Islet precursor cell (in vitro differentiated cells): ENCODE measurements at places on chromosomes 5 and 9.

GRCh38 chr5:60668686-60669304 lies 31.2 kb downstream of the DEPDC1B start:
- DNase-seq = no peak

GRCh38 chr9:75001719-75002421 lies 26.2 kb downstream of the CARNMT1 start:
- DNase-seq = no peak

DNA sequence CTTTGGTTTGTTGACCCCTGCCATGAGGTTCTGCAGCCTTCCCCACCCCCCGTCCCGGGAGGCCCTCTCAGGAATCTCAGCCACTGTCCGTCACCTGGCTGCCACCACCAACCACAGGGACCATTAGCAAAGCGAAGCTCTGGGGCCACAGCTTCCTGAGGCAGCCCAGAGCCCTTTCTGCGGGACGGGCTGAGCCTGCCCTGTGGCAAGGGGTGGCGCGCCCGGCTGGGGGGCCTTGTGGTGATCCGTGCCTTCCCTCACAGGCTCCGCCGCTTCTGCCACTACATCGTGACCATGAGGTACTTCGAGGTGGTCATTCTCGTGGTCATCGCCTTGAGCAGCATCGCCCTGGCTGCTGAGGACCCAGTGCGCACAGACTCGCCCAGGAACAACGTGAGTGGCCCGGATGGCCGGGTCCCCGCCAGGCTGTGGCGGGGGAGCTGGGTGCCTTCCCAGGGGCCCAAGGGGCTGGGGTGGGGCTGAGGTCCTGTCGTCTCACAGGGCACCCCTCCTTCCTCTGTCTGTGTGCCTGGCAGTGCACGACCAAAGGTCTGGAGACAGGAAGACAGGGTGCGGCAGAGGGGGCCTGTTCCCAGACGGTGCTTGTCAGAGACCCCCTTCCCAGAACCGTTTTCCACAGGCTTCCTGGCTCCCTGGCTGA lies 169.2 kb downstream of the CACNA1B start:
- DNase-seq = peak; percentile 51

DNA sequence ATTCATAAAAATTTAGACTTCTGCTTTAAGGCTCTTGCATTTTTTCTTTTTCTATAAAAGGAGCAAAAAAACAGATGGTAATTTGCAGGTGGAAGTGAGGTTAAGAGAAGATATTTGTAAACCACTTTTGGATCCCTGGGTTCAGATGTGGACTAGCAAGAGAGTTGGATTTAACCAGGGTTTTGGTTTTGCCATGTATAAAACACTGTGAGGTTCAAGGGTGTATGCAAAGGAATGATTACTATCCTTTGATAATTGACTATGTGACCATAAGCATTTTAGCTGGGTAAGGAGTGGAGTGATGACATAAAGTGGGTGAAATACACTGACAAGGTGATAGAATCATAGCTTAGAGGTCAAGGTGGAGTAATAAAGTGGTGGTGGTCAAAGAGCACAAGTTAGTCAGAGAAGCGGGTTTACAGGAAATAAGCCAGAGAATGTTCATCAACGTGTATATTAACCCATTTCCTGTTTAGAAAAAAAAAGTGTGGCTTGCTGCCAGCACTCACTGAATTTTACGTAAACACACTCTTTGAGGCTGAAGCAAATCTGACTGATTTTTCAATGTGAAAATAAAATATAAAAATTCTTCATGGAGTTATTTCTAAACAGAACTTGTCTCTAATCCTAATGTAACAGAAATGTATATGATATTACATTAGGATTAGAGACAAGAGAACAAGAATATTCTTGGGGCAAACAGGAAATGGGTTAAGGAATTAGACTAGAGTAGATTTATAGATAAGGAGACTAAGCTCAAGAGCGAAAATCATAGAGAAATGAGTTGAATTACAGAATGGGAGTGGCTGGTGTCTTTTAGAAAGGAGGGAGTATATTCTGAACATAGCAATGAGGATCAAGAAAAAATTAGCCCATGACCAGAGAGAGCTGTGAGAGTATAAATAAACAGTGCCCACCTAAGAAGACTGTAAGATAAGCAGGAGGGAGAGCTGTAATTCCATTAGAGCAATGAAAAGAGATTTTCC lies 74.5 kb downstream of the CDKN2A start:
- no peak for DNase-seq

GRCh38 chr9:112582371-112583262 lies 96.0 kb downstream of the KIAA1958 start:
- DNase-seq = no peak

- DNase-seq = no peak
Measured at GRCh38 chr5:14713476-14714390, 49.2 kb downstream of the OTULIN start.

GRCh38 chr5:24167806-24168205 lies 477.0 kb downstream of the CDH10 start:
- no peak for DNase-seq

- DNase-seq = no peak
Measured at GRCh38 chr5:178375348-178375747, 142.7 kb upstream of the PHYKPL start.

DNA sequence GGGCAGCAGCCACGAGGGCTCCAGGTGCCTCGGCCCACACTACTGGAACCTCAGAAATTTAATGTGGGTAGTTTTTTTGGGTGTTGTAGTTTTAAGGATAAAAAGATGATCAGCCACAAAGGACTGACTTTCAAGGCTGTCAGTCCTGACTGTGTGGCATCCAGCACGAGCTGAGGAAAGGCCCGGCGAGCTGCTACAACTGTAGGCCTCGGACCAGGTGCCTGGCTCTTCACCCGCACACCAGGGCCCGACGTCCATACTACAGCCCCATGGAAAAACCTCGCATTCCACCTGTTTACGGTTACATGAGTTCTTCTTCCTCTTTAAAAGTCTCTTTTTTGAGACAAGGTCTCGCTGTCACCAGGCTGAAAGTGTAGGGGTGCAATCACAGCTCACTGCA lies 2.6 kb downstream of the CLPTM1L start:
- no peak for DNase-seq

GRCh38 chr5:132677191-132677590 lies 3.4 kb downstream of the IL4 start:
- DNase-seq = peak; percentile 98

DNA sequence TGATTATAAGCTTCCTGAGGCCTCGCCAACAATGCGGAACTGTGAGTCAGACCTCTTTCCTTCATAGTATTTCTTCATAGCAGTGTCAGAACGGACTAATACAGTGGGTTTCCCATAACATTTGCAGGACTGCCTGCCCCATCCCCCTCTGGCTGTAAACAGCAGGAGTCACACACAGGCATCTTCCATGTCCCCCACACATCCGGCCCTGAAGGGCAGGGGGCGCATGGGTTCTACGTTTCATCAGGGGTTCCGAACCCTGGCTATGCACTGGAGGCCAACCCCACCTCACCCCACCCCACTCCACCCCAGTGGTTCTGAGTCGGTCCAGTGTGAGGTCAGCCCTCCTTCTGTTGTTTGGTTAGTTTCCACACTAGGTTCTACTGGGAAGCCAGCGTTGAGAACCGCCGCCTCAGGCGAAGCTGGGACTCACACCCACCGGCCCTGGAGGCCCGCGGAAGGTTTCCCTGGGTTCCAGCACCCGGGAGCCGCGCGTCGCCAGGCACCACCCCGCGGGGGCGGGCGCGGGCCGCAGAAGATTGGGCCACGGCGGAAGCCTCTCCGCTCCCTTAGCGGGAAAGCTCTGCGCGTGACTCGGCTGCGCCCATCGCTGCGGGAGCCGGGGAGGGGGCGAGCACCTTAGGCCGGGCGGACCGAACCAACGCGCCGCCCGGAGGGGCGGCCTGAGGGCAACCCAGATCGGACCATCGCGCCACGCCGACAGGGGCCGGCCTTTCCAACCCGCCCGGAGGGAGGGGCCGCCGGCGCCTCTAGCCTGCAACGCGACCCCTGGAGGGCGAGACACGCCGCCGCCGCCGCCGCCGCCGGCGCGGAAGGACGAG lies at the start of gene RUSC2:
Gene RUSC2 (plus strand): TSS at position 799 of the 842 bp plus-strand sequence. CDS start 56,411 bp downstream, outside the sequence.
- peak; percentile 96 for DNase-seq

DNA sequence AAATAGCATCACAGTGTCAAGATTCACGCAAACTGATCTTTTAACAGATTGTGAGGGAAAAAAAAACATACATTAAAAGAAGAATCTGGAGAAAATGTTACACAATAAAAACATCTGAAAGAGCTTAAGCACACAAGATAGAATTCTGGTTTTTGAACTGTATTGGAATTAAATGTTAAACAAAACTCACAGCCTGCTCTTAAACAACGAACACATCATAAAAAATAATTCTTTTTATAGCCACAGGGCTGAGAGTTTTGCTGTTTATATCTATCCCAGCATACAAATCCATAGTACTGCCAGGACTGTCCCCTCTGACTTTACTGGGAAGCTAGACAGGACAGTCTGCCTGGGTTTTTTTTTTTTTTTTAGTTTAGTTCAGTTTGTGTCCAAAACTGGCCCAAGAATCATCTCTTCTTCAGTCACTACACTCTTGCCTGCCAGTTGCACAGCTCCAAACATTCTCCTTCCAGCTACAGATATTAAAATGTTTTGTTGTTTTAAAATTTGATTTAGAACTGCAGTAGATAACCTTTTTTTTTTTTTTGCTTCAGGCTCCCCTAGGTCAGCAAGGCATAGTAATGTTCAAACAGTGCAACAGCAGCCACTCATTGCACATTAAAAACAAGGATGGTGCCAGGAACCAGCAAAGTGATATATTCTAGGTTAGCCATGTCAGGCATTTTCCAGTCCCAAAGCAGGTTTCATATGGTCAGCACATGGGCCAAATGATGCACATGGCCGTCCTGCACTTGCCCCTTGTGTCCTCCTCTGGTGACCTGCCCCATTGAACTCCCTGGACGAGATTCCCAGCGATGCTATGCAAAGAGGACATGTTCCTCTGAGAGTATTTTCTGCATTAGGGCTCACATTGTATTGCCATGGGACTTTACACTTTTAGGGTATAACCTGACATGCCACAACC lies 173.6 kb downstream of the ARL15 start:
- DNase-seq = no peak

DNA sequence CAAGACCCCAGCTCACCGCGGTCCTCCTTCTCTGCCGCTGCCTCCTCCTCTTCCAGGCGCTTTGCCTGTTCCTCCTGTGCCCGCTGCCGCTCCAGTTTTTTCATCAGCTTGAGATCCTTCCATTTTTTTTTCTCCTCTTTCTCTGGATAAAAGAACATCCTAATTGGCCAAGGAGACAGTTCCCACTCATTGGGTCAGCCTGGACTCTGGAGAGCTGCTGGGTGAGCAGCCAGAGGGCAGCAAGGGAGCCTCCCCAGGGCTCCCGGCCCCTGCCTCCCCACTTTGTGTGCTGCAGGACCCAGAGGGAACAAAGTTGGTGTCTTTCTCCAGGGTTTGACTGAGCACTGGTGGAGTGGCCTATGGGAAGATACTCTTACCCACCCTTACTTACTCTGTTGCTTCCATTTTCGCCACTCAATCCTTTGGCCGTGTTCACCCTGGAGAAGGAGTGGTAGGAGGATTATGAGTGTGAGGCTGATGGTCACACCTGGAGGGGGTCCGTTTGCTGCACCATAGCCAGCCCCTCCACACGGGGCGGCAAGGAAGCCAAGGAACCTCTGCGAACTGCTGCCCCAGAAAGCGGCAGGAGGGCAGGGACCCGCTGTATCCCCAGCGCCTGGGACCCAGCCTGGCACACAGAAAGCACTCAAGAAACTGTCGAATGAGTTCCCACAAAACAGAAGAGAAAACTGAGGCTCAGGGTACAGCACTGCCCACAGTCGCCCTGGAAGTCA lies 708 bp downstream of the SPOUT1 start:
- DNase-seq = no peak

- no peak for DNase-seq
Measured at GRCh38 chr5:40557501-40557900, 122.2 kb upstream of the PTGER4 start.

DNA sequence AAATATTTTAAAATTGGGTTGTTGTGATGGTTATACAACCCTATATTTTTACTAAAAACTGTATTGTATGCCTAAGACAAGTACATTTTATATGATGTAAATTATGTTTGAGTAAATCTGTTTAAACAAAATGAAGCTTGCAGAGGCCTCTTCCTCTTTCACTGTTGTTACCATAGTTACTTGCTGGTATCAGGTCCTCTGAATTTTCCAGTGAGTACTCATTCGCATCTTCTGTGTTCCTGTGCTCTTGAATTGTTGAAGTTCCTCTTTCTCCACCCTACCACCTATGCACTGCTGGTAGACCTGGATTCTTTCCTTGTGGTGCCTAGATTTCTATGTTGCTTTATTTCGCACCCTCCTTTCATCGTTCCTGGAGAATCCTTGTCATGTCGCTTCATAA lies 938.5 kb upstream of the ACO1 start:
- no peak for DNase-seq

- no peak for DNase-seq
Measured at GRCh38 chr9:79037338-79037737, 534.4 kb upstream of the TLE4 start.

GRCh38 chr9:134597041-134597913 lies 44.3 kb upstream of the COL5A1 start:
- DNase-seq = peak; percentile 57

GRCh38 chr5:20559845-20560244 lies 571.8 kb upstream of the CDH18 start:
- no peak for DNase-seq

DNA sequence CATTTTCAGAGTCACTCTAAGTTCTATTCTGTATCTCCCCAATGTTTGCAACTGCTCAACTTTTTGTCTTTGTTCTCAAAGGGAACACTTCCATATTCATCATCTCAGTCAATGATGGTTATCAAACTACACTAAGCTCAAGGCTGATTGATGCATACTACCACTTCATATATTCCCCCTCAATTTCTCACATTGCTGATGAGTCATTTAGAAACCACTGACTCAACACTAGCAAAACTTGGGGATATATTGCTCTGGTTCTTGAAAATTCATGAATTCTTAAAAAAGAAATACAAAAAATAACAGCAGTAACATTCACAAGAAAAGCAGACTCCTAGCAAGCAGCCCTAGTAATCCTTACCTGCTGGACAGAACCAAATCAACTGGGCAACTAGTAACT lies 52.2 kb downstream of the ABHD17B start:
- no peak for DNase-seq

- no peak for DNase-seq
Measured at GRCh38 chr5:122150215-122150614, 20.9 kb downstream of the ZNF474 start.

- DNase-seq = no peak
Measured at GRCh38 chr9:16960084-16960483, 89.6 kb upstream of the BNC2 start.

- no peak for DNase-seq
Measured at GRCh38 chr5:97095318-97095732, 47.1 kb downstream of the LIX1 start.

DNA sequence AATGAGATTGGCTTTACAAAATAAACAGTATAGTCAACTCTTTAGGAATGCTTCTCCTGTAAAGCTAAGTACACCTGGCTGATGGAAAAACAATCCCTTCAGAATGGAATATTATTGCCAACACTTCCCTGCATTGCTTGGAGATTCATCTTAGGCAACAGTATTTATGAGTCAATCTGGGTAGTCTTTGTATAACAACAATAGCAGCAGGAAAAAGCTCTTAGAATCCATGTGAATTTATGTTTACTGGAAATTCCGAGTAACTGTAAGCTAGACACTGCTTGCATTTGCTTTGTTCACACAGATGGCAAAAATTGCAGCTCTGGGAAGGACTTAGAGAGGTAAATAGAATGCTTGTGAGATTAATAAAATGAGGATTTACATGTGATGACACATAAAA lies 101.7 kb upstream of the NTRK2 start:
- no peak for DNase-seq
